Small intestine (tissue), 16 donors: ENCODE measurements at places on chromosomes 7 and 10. TPM values are rescaled to one million over a fixed set of nuclear protein-coding genes. Genes with fewer than 3 reads are reported as not detected.
A peak's percentile ranks its signal among the peaks of the same experiment; 100 is the strongest.

- DNase-seq: no peak
These were observed 650 bp upstream of the ZFAND2A start for GRCh38 chr7:1160670-1161021.

VWA2 gene
- polyA plus RNA-seq: 3.0 TPM

DNA sequence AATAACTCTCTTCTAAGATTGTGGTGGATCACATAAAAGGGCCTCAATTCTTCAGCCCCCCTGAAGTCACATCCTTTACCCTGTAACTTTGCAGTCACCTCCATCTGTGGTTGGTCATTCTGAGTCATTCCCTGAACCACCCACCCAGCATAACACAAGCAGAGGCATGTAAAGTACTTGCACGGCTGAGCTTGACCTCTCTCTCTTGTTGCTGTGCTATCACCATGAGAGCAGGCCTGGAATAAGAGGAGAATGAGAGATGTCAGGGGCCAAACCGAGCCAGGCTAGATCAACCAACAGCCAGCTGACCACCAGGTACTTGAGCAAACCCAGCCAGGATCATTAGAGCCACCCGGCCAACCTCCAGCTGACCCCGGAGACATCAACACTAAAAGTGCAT is 13.5 kb upstream of the STK17A start:
- DNase-seq: no peak

NUPR2 gene
- not detected for polyA plus RNA-seq

DNA sequence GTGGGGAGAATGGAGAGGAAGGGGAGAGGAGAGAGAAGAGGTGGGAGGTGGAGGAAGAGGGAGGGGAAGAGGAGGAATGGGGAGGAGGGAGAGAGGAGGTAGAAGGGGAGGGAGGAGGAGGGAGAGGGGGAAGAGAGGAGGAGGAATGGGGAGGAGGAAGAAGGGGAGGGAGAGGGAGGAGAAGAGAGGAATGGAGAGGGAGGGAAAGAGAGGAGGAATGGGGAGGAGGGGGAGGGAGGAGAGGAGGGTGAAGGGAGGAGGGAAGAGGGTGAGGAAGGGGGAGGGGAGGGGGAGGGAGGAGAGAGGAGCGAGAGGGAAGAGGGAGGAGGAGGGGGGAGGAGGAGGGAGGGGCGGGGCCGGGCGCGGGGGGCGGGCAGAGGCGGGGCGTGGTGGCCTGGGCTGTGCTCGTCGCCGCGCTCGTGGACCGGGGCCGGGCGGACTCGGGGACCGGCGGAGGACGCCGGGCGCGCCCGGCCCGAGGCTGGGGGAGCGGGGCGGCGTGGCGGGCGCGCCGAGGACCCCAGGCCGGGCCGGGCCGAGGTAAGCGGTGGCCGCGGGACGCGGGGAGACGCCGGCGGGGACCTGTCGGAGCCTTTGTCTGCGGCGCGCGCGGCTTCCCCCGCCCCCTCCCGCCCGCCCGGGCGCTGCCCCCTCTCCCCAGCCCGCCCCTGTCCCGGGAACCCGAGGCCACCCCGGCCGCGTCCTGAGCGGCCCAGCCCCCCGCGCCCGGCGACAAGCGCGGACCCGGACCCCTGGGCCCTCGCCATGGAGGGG is at the start of gene SLC29A4:
Gene SLC29A4 (plus strand): TSS at position 401 of the 774 bp plus-strand sequence. CDS start 4,874 bp downstream, outside the sequence.
- DNase-seq: peak; percentile 56
